ENCODE measurements at places on chromosomes 6 and 20.

DNA sequence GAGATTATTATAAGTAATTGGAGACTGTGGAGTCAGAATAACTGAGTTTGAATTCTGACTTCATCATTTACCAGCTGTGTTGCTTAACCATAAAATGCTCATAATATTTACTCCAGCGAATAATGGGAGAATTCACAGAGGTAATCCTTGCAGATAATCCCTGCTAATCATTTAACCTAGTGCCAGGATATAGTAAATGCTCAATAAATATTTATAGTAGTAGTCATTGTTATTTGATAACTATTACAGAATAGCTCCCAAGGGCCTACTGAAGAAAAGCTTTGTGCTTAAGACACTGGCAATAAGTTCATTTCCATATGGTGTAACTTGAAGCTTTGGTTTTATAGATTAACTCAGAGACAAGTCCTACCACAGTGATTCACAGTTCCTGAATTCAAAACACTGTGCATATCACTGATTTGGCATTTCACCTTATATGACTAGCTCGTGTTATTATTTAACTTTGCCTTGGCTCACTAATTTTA, 208.8 kb upstream of the PLCB4 start:
- peak; percentile 98 for DNase-seq

DNA sequence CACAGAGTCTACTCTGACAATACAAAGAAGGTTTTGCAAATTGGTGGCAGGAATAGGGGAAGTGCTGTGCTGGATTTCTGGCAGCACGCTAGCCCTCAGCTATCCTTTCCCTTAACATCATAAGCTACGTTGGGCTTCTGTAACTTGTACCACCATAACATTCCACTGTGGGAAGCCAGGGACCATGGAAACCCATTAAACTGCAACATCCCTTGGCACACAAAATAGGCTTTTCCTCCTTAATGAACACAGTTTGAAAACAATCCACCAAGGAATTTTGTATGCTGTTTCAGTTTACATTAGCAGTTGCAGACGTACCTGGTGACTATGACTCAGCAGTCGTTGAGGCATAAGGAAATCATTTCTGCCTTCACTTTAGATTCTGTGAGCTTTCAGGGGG, 203.9 kb upstream of the RAB32 start:
- DNase-seq: peak; percentile 21

- no peak for DNase-seq
Observed at GRCh38 chr6:20861481-20861880, 327.2 kb downstream of the CDKAL1 start.

DNA sequence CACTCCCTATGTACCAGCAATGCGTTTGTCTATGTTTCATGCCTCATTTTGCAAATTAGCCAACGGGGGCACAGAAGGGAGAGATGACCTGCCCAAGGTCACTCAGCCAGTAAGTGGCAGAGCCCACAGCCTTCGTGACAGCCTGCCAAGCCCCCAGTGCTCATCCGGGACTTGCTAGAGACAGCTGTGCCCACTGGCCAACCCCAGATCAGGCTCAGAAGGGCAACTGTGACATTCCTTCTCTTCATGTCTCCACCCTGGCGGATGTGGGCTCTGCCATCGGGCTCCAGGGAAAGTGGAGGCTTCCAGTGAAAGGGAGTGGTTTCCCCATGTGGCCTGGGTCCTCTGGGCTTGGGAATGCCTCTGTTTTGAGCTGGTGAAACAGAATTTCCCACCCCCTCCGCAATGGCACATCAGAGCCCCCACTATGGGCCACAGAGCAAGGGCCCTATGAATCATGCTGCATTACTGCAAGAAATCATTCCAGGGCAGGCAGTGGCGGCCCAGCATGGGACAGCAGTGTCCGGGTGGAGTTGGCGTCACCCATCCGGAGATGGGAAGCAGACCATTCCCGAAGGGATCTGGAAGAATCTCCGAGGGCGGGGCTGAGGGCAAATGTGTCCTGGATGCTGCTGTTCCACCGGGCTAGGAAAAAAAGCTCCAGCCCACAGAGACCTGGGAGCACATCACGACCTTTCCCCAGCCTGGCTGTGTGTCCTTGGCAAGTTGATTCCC, 9.1 kb downstream of the RSPO4 start:
- no peak for DNase-seq

DNA sequence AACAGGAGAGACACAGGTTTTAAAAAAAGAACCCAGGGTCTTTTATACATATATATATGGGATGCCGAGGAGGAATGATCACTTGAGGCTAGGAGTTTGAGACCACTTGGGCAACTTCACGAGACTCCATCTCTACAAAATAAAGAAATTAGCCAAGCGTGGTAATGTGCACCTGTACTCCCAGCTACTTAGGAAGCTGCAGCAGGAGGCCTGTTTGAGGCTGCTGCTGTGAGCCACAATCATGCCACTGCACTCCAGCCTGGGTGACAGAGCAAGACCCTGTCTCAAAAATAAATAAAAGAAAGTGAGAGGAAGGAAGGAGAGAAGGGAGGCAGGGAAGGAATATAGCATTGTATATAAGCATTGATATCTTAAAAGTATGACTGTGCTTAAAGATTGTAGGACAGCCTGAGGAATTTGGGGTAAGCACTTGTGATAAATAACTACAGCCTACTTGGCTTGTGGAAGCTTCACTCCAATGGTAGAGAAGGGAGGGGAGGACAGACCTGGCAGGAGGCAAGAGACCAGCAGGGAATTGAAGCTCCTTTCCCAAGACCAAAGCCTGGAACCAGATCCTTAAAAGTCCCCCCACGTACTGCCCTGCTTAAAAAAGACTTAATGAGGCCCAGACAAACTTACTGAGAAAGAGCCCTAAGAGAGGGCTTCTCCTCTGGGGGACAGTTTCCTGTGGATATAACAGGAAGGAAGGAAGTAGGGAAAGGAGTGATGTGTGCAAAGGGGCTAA, 2.5 kb upstream of the SNTA1 start:
- no peak for DNase-seq

DNA sequence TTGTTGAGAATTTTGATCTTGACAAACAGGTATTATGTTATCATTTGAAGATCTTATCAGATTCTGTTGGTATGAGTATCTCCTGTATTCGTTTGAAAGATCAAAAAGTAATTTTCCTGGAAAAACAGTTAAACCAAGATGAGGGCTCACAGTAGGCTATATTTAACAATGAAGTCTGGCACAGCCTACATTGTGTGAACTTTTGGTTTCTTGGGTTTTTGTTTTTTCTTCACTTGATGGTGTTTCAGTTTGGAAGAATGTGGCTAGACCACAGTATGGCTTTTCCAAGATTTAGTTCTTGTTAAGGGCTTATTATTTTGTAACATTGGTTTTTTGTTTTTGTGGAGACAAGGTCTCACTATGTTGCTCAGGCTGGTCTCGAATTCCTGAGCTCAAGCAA, 306.4 kb downstream of the CDKAL1 start:
- DNase-seq: no peak

DNA sequence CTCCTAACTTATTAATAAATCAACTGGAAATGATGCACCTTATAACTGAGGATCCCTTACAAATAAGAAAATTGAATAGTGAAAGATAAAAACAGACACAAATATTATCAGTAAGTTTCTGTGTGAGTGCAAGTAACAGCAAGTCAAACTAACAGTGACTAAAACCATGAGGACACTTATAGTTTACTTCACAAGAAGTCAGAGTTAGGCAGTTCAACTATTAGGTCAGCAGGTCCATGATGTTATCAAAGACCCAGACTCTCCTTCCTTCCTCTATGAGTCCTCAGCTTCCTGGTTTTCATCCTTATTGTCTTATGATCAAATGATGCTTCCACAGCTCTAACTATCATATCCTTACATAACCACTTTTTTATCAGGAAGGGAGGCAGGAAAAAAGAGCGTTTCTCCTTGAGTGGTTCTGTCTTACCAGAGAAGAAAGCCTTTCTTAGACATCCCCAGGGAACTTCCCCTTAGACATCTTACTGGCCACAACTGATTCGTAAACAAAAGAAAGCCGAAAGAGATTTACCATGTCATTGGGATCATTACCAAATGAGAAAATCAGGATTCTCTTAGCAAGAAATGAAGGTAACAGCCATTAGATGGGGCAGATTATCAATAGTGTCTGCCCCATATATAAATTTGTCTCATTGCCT, 114.3 kb upstream of the LRFN2 start:
- no peak for DNase-seq

DNA sequence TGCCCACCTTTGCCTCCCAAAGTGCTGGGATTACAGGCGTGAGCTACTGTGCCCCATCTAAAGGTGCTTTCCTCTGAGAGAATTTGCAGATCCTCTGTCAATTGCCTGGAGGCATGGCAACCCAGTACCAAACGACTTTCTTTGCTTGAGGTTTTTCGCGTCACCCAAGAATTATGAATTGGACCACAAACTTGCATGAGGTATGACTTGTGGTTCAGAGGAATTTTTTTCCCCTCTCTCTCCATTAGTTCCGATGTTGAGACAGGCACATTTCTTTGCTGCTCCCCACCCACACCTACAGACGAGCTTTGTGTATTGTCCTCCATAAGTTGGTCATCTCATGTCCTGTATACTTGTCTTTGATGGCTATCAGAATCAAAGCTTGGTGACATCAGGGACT, 11.8 kb upstream of the SCAF8 start:
- DNase-seq: no peak

- DNase-seq: no peak
Observed at GRCh38 chr20:4341804-4342485, 326.6 kb upstream of the RNF24 start.

DNA sequence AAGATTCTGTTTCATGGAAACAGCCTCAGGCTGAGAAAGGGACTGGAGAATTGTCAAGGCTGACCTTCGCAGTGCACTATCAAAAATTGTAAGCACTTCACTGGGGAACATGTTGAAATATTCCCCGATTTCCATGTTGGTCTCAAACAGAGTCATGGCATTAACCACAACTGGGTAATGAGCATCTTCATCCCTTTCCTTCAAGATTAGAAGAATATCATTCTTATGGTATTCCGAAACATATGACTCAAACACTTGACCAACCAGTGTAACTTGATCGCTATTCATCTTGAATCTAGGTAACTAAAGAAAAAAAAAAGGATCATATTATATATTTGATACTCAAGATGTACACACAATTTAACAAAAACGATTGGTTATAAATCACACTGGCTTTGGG, 3.5 kb downstream of the MCM9 start:
- no peak for DNase-seq

DNA sequence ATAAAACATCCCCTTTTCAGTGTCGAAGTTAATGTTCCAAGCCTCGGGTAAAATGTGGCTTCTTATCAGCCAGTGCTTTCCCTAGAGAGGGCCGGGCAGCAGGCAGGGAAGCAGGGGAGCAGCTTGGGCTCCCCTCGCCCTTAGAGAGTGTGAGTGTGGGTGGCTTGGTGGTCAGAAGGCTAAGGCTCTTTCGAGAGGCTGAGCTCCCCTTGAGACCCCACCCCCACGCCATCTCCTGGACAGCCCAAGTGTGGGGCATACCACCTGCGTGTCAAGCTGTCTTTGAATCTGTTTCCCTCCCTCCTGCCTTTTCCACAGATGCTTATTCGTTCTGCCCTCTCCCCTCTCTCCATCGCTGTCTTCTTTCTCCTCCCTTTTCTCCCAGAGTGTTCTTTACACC, 95.1 kb upstream of the FOXP4 start:
- no peak for DNase-seq

- DNase-seq: no peak
Observed at GRCh38 chr20:35013421-35014411, 58.0 kb downstream of the MYH7B start.

DNA sequence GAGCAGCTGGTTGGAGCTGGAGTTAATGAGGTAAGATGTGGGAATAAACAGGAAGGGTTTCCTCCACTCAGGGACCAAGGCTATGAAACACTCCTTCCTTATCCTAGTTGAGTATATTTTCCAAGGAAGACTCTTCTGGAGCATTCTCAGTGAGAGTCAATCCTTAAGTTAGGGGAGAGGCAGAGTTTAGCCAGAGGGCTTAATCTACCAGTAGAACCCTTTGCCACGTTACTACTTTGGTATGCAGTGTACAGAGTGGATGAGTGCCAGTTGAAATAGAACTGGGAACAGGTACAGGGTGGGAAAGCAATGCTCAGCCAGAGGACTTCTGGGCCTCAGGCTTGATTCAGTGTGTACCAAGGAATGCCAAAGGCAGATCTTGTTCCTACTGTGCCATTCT, 114.3 kb downstream of the UBE3D start:
- no peak for DNase-seq

DNA sequence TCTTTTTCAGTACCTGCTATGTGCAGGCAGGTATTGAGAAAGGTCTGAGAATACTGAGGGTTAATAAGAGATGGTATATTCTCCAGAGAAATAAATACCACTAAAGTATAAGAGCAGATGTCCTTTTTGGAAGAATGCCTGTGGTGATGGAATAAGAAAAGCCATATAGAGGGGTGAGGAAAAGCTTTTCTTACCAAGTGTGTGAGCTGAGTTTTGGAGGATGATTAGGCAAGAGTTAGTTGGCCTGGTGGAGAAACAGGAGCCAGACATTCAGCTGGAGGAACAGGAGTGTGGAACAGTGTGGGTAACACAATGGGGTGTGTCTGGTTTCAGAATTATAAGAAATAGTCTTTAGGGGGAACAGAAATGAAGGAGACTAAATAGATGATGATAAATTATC, 19.9 kb downstream of the ZNF451 start:
- DNase-seq: no peak

DNA sequence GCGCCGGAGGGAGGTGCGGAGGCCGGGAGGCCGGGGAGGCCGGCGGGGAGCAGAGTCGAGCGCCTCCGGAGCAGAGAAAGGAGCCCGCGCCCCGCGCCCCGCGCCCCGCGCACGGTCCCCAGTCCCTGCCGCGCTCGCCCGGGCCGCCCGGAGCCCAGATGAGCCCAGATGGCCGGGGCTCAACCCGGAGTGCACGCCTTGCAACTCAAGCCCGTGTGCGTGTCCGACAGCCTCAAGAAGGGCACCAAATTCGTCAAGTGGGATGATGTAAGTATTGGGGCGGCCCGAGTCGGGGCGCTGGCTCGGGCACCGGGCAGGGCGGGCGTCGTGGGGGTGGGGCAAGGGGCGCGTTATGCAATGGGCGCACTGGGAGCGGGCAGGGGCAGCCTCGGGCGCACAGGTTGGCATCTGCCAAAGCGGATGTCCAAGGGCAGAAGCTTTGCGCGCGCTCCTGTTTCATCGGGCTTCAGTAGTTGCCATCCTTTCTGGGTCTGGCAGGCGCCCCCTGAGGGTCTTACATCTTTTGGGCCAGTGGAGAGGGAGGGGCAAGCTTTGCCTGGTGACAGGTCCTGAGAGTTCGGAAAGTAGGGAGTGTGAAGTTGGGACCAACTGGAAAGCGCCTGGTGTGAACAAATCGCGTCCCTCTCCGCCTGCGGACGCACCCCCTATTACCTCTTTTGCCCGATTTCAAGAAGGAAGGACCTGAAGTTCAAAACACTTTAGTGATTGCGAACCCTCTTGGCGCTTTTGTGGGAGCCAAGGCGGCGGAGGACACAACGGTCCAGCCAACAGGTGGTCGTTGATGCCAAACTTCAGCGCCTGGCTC, 631 bp downstream of the PLCB1 start:
- DNase-seq: no peak

- DNase-seq: no peak
Observed at GRCh38 chr6:10424040-10424439, 9.2 kb upstream of the TFAP2A start.

- DNase-seq: no peak
Observed at GRCh38 chr6:103723438-103724322, 1136.0 kb downstream of the HACE1 start.

Data from ACHN (cell line).